ENCODE measurements at places on chromosomes 5 and 9. TPM values are rescaled to one million over a fixed set of nuclear protein-coding genes. Genes with fewer than 3 reads are reported as not detected.

The LCN9 gene
- not detected for total RNA-seq

The C7 gene
- total RNA-seq = 36.9 TPM

The MYOT gene
- total RNA-seq = not detected

The PFN3 gene
- total RNA-seq = not detected

The PCDHGA6 gene
- 6.7 TPM for total RNA-seq

The IGFBPL1 gene
- total RNA-seq = 0.20 TPM

Measured in smooth muscle cell of the pulmonary artery (primary cell).